ENCODE measurements at places on chromosomes 2 and 18.
A peak's percentile ranks its signal among the peaks of the same experiment; 100 is the strongest.

DNA sequence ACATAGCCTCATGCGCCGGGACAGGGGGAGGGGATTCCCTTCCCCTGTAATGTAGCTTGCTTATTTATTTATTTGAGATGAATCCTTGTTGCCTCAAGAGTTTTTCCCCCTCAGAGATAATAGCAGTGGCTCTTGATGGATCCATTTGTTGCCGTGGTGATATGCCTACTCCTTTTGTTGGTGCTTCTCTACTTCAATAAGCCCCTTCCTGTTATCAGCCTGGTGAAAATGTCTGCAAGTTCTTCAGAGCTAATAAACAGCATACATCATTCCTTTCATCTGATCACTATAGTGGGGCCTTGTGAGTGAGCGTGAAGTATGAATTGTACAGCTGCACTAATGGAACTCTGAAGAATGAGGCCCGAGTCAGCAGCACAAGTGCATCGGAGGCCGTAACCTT, 19.4 kb downstream of the FZD5 start:
- DNase-seq, result peak; percentile 33

DNA sequence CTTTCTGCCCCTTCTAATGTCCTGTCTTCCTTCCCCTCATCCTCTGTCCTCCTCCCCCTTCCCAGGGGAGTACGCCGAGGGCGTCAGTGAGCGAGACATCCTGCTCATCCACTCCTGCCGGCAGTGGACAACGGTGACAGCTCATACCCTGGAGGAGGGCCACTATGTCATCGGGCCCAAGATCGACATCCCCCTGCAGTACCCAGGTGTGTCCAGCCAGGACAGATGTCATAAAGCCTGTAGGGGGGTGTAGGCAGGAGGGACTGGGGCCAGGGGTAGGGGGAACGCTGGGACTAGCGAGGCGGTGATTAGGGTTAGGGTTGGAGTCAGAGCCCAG, 3.4 kb downstream of the GAREM2 start:
- DNase-seq, result no peak

DNA sequence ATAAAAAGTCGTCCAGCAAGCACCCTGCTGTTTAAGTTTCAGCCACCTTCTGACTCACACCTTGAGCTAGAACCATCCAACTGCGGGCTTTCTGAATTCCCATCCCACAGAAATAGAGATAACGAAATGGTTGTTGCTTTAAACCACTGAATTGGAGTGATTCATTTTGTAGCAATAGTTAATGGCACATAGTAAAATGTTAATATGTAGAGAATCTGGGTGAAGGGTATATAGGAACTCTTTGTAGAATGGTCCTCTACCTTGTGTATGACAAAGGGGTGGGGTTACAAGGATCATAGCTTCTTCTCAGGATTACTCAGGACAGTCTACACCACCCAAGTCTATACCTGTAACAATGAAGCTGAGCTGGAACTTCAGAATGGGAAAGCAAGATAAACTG, 2.4 kb upstream of the MAPRE3 start:
- no peak for DNase-seq

DNA sequence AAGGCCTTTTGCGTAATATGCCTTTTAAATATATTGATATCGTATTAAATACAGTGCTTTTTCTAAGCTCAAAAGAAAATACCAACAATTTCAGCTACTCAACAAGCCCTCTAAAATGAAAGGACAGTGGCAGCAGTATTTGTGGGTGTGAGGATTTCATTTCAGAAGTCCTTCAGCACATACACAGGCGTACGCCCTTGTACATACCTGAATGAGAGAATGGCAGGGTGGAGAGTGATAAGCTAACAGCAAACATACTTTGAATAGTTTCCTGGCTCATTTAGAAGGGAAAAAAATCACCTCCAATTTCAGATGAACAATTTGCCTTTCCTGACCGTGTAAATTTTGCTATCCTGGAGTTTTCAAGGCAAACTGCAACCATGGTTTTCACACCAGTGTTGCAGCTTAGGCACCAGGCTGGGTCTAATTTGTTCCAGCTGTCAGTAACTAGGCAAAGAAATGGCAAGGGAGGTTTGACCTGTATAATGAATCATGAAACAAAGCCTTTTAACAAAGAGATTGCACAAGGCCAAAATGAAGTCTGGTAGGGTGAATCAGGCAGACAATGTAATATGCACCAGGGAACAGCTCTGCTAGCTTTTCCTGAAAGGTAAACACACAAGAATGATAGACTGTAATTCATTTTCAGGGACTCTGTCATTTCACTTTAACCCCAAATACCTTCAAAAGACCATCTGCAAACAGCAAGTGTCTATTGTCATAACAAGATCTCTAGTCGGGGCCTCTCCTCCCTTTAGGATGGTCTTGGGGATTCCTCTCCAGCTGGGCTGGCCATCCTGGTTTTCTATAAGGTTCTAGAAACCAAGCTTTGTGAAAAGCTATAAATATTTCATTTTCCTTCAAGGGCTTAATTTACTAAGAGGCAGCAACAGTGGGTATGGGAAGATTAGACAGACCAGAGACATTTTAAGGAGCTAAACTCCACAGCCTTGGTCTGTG, 11.5 kb downstream of the ANKRD29 start:
- peak; percentile 66 for DNase-seq

DNA sequence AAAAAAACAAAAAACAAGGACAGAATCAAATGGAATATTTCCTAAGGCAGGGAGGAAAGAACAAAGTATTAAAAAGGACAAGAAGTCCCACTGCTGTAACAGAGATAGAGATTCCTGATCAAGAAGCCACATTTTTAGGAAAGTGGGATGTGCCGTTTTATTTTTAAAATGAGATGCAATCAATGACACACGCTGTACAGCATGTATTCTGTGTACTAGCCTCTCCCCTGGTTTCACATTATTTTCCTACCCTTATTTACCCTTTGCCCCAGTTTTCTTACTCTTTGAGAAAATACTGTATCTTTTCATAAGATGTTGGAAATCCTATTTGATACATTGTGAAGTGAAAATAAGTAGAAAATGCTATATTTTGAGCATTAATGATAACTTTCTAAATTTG, 45.8 kb downstream of the E2F6 start:
- DNase-seq, result no peak

DNA sequence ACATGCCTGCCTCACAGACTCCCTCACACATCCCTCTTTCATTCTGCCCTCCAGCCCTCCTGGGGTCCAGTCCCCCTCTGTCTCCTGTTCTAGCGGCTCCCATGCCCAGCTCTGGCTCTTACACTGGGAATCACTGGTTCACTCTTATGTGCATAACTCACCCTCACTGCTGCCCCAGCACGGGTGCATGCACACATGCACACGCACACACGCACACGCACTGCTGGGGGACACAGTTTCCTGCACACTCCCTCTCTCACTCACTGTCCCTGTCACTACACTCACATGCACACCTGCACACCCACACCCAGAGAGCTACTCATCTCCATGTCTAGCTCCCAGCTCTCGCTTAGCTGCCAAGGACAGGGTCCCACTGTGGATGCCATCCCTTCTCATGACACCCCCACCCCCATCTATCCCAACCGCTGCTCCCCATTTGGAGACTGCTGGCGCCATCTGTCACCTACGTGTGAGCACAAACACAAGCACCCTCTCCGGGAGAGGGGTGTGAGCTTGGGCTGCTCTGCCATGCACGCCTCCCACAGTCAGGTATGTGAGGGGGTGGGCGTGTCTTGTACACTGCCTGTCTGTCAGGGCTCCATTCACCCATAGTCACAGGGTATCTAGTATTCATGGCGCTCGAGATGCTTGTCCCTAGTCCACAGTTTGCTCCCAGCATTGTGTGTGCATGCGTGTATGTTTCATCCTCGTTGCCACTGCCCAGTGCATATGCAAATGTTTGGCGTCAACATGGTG, 1.8 kb downstream of the ASIC4 start:
- no peak for DNase-seq

DNA sequence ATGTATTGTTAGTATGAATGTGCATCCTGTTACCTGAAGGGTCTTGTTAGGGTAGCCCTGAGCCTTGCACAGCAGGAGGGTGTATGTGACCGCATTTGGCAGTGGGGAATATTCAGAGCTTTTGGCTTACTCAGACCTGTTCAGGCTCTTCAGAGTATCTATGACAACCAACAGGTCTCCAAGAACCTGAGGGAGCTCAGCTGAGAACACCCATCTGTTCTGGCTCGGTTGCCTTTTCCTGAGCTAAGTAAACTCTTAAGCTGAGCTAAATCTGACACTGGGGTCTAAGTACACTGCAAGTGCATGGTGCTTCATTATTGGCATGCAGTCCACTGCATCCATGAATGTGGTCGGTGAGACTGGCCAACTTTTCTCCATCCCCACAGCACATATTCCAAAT, 92.4 kb upstream of the CHST9 start:
- DNase-seq, result no peak
